ENCODE measurements at places on chromosomes 12 and 14. TPM values are rescaled to one million over a fixed set of nuclear protein-coding genes. Genes with fewer than 3 reads are reported as not detected.

The EML5 gene
- total RNA-seq, result 2.1 TPM

The KIF21A gene
- total RNA-seq, result 18.4 TPM

DNA sequence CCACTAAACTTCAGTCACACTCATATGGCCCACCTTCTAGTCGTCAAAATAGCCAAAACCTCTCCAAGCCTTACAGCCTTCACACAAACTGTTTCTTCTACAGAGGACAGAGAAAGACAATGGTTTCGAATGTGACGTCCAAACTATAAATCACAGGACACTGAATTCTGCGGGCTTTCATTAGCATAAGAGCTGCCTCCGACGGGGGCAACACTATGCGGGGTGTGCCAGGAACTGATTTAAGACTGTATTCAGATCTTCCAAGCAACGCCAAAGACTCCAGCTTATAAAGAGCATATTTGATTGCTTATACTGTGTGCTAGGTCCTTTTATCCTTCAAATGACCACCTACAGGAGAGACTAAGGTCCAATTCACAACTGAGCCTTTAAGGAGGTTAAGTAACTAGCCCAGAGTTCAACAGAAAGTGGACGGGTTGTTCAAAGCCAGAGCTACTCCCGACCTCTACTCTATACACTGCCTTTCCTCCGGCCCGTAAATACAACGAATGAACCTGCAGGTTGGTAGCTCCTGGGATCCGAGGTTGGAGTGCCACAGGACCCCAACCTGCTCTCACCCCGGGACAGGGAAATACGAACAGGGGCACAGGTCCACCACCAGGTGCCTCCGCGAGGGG lies 575 bp downstream of the L2HGDH start:
- no peak for DNase-seq

The OR4N2 gene
- total RNA-seq, result not detected

The TESPA1 gene
- 81.0 TPM for total RNA-seq

DNA sequence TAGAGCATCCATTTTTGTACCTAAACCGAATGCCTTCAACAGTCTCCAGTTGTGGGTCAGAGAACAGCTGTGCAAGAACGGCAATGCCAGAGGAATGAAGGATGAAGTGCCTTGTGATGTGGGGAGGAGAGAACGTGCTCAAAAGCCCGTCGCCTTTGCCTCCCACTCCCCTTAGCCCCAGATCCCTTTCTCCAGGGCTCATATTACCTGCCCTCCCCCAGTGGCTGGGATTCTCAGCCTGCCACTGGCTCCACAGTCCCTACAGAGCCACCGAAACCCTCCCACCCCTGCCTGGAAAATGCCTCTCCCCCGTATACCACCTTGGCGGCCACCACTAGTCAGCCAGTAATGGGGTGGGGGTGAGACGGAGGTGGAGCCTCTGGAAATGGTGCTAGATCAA lies 158.5 kb downstream of the ZFP36L1 start:
- DNase-seq, result no peak

DNA sequence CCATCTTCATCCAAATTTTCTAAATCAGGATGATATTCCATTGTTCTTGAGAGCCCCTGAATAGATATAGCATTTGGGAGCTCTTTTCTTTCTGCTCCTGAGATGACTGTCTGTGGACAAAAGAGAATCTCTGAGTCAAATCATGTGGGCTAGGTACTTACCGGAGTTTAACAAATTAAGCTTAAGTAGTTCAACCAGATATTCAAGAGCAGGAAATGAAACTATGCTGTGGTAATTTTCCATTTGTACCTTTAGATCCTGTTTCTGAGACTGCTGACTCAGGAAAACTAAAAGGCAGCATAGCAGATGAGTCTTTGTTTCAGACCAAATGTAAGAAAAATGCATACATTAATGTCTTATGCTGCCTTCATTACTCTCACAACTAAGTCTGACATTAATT lies at the start of gene CLEC7A:
Gene CLEC7A, minus strand, starts transcription at position 158 of the 400 bp plus-strand sequence. Its CDS starts 117 bp downstream, at position 41.
- DNase-seq, result no peak

DNA sequence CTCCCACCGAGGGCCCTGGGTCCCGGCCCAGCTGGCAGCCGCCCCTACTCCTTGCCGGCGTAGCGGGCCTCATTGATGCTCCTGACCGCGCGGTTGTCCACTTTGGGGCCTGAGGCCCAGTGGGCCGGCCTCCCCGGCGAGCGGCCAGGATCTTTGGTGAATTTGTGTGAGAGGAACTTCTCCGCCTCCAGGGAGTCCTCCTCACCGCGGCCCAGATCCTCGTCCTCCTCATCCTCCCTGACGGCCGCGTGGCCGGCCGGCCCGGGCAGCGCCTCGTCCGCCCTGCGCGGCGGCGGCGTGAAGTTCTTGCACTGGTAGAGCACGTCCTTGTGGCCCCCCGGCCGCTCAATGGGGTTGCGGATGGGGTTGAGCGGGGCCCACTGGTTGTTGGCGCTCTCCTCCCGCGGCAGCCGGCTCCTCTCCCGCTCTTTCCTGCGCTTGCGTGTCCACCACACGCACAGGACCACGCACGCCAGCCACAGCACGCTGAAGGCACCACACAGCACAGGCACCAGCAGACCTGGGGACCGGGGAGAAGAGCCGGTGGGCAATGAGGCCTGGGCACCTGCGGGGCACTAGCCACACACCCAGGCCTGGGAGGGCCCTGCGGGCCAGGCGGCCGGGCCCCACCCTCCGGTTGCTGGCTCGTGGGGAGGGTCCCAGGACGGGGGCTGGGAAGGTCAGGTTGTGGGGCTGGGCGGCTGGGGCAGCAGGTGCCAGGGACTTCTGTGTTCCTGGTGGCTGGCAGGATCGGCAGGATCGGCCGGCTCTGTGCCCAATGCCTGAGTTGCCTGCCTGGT lies 25.7 kb downstream of the JAG2 start:
- DNase-seq, result no peak

GRCh38 chr12:28479683-28480082 lies 289.4 kb downstream of the CCDC91 start:
- DNase-seq, result no peak

DNA sequence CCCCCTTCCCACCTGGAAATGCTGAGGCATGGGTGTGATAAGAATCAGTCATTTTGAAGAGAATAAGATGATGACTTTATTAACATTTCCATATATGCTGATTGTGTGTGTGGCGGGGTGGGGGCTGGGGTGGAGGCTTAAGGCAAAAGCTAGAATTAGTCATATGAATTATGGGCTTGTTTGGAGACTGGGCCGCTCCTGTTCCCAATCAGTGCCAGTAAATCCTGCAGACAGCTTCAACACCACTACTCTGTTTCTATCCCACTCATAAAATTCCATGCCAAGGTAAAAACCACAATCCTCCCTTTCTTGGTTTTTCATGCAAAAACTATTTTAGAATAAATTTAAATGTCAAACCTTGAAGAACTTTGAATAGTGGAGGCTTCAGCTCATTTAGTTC lies 29.9 kb upstream of the SLC38A2 start:
- no peak for DNase-seq

- no peak for DNase-seq
Observed at GRCh38 chr12:122820838-122821271, 14.4 kb upstream of the HIP1R start.

The KRT75 gene
- not detected for total RNA-seq

- DNase-seq, result no peak
Observed at GRCh38 chr12:6699259-6699988, 1.2 kb downstream of the PIANP start.

The RIPK3 gene
- 26.9 TPM for total RNA-seq

GRCh38 chr14:91021991-91022621 lies 38.3 kb downstream of the RPS6KA5 start:
- peak; percentile 40 for DNase-seq

DNA sequence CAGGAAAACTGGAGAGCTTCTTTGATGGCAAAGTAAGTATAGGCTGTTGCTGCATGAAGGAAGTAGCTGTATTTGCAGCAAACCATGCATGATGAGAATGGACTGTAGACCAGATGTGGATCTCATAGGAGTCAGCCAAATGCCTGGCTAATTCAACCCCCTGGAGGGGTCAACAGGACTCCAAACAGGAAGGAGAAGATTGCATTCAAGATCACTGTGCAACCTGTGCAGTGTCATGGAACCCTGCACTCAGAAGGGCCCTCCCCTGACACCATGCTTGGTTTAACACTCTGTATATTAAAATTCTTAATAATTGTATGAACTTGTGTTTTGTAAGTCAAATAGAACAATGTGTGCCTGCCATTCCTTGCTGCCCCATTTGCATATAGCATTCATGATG lies 225.1 kb upstream of the FSCB start:
- DNase-seq, result no peak

- DNase-seq, result peak; percentile 40
Observed at GRCh38 chr12:52319097-52319496, 2.1 kb downstream of the KRT83 start.

The FAM90A1 gene
- total RNA-seq, result not detected
